Activated naive CD8-positive, alpha-beta T cell treated with anti-CD3 and anti-CD28 coated beads for 36 hours (primary cell): ENCODE measurements at places on chromosomes 6 and 20. TPM values are rescaled to one million over a fixed set of nuclear protein-coding genes. Genes with fewer than 3 reads are reported as not detected.
A peak's percentile ranks its signal among the peaks of the same experiment; 100 is the strongest.

- no peaks in the 10 kb centered on the region for H3K36me3 ChIP-seq
- no peak overlapping the region for H3K4me3 ChIP-seq
- H3K27me3 ChIP-seq: peaks cover 77% of the 10 kb centered on the region
- DNase-seq: no peak
- no peak overlapping the region for H3K27ac ChIP-seq
These were observed 15.4 kb downstream of the LINC00237 start for GRCh38 chr20:21090721-21091120.

MCM8 gene
- 34.7 TPM for total RNA-seq

DNA sequence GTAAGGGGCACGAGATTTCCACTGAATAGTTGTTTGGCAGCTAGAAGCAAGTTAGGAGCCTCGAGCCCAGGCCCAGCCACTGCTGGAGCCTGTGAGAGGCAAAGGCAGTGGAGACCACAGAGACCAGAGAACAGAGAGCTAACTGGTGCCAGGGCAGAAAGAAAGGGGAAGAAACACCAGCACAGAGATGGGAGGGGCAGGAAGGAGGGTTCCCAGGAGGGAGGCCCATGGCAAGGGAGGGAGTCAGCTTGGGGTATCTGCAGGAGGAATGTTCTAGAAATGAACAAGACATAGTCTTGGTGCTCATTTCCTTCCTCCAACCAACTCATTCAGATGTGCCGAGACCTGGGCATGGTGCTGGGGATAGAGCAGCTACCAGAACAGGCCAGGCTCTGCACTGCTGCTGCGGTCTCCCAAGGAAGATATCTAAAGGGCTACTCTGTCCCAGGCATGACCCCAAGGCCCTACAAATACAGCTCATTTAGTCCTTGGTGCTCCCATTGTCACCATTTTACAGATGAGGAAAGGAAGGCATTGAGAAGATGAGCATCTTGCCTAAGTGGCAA is 10.7 kb downstream of the ANGPT4 start:
- no peaks in the 10 kb centered on the region for H3K27me3 ChIP-seq
- H3K4me3 ChIP-seq: no peak overlapping the region
- H3K27ac ChIP-seq: no peak overlapping the region
- H3K4me1 ChIP-seq: no peaks in the 10 kb centered on the region

DNA sequence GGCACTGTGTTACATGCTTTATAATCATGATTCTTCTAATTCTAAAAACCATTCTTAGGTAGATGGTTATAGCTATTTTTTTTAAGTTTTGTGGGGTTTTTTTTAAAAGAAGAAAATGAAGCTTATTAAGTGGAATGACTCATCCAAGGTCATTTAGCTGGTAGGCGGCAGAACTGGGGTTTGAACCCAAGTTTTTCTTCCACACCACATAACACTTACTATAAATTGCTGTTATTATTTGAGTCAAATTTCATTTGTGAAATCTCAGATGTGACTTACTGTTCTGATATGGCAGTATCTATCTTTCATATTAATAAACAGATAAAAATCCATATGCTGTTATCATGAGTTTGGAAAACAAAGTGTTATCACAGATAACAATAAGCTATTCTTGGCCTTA is 10.4 kb upstream of the COL10A1 start:
- no peak for DNase-seq
- no peak overlapping the region for H3K4me3 ChIP-seq
- peaks cover 12% of the 10 kb centered on the region for H3K4me1 ChIP-seq

DNA sequence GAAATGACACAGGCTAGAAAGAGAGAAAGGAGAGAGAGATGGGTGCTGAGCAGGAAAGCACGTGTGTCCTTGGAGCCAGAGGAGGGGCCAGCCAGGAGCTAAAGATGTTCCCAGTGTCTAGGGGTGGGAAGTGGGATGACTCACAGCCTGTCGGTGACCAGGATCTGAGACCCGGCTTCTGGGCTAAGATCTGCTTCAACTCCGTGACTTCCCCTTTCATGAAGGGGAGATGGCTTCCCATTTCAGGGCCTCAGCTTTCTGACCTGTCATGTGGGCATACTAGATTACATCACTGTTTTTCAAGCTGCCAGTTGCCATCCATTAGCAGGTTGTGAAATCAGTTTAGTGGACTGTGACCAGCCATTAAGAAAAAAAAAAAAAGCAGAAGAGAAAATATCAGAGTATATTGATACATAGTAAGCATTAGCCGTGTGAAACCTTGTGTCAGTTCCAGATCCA is 5.4 kb downstream of the TGM3 start:
- H3K4me1 ChIP-seq: peaks cover 7% of the 10 kb centered on the region
- peak overlapping the region; percentile 16 for H3K27ac ChIP-seq
- H3K36me3 ChIP-seq: no peaks in the 10 kb centered on the region
- no peak for DNase-seq
- peaks cover 8% of the 10 kb centered on the region for H3K27me3 ChIP-seq

DNA sequence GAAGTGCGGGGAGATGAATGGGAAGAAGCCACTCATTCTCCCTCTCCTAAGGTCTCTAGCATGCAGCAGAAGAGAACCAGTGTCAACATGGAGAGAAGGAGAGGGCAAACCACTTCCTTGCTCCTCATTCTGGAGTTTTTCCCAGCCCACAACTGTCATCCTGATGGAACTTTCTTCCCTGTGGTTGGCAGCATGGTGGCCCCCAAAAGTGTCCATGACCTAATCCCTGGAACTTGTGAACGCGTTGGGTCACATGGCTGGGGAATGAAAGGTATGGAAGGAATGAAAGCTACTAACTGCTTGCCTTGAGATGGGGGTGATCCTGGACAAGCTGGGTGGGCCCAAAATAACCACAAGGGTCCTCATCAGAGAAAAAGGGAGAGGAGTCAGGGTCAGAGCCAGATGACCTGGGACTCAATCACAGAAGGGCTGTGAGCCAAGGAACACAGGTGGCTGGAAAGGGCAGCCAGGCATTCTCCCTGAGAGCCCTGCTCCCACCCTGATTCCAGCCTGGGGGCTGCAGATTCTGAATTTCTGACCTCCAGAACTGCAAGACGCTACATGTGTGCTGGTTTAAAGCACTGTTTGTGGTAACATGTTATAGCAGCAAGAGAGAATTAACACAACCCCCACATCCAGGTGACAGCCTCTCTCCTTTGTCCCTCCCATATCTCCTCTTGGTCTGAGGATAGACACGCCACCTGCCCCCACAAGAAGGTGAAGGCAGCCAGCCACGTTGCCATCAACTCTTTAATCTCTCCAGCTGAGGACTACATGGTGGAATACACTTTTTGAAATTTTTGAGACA is 63.2 kb downstream of the PYGB start:
- no peak for DNase-seq
- H3K27ac ChIP-seq: peak overlapping the region; percentile 93
- H3K4me3 ChIP-seq: peak overlapping the region; percentile 72
- H3K36me3 ChIP-seq: peaks cover 10% of the 10 kb centered on the region
- H3K4me1 ChIP-seq: peaks cover 26% of the 10 kb centered on the region

DNA sequence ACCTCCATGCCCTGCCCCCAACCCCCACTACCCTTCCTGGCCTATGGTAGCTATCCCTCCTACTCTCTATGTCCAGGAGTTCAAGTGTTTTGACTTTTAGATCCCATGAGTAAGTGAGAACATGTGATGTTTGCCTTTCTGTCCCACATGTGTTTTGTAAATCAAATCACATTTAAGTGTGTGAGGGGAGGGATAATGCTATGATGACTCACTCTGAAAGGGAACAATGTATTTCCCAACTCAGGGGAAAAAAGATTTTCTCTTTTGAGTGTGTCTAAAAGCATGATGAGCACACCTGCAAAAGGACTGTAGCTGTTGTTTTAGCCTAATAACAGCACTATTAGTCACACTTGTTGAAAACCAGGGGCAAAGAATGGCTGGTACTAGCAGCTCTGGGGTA is 193.7 kb downstream of the GJA10 start:
- H3K36me3 ChIP-seq: peaks cover 59% of the 10 kb centered on the region
- DNase-seq: no peak
- peaks cover 74% of the 10 kb centered on the region for H3K4me1 ChIP-seq
